ENCODE measurements at places on chromosomes 4 and X.

GRCh38 chrX:134745636-134746409 is 87.6 kb upstream of the PLAC1 start:
- DNase-seq = no peak

GRCh38 chr4:95580226-95580625 is 31.5 kb upstream of the UNC5C start:
- no peak for DNase-seq

DNA sequence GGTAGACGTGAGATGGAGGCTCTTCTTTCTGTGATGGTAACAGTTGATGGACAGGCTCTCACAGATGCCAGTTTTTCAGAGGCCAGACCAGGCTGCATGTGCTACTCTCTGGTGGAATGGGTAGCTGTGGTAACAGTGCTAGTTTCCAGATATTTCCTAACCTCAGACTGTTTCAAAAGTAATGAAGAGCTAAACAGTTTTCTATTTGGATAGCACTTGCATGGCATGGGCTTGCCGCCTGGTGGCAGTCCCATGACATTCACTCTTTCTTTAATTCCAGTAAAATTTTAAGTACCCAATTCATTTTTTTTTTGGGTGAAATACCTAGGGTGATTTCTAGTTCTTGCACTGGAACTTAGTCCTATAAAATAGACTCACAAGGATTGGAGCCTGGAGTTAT is 220.2 kb upstream of the MAD2L1 start:
- DNase-seq = no peak

- DNase-seq = no peak
These were observed 194.2 kb upstream of the SLITRK2 start for GRCh38 chrX:145623453-145623852.

GRCh38 chrX:125744914-125745313 is 421.2 kb downstream of the DCAF12L2 start:
- DNase-seq = no peak

DNA sequence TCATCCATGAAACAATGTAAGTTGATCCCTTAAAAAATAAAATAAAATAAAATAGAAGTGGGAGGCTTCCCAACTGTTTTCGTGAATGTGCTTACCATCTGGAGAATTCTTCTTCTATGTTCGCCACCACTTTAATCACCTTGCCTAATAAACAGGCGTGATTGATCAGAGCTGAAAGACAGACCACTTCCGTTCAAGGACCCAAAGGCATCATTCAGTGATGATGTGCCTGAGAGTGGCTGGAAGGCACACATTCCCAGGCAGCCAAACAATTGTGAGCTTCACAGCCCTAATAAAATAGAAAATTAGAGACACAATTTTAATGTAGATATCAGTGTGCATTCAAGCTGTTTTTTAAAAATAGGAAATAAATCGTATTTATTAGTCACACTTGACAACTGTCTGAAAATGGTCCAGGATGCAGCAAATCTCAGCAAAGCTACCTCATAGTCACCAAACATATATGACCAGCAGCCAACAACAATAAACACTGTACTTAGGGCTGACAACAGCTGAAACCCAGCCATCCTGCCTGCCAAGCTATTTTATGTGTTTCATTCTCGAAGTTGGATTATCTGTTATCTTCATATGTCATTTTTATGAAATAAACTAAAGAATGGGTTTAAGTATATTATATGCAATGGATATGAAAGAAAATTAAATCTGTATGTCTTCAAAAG is 163.2 kb upstream of the FAM9B start:
- DNase-seq = peak; percentile 86

GRCh38 chr4:82865592-82865991 is 25.4 kb downstream of the SEC31A start:
- peak; percentile 93 for DNase-seq

GRCh38 chr4:43133566-43133965 is 241.1 kb downstream of the GRXCR1 start:
- DNase-seq = no peak

GRCh38 chrX:150983521-150984168 is 510 bp downstream of the HMGB3 start:
- DNase-seq = no peak

GRCh38 chrX:36116222-36116621 is 196.7 kb downstream of the CFAP47 start:
- no peak for DNase-seq

- DNase-seq = no peak
These were observed 12.5 kb upstream of the FAM13A start for GRCh38 chr4:89069481-89069880.

DNA sequence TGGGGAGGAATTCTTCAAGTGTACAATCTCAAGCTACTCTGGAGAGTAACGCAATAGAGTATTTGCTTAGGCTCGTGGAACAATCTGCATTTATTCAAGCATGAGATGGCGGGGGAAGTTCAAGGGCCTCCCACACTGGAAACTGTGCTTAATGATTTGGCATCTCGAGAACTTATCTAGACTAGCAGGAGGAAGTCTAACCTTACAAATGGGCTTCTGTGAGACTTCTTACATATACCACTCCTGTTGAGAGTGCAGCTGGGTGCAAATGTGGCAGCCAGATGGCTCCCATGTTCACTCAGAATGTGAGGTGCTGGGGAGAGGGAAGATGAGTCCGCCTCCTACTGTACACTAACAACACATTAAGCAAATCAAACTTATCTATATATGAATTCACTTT is 29.3 kb upstream of the PTPN13 start:
- no peak for DNase-seq

DNA sequence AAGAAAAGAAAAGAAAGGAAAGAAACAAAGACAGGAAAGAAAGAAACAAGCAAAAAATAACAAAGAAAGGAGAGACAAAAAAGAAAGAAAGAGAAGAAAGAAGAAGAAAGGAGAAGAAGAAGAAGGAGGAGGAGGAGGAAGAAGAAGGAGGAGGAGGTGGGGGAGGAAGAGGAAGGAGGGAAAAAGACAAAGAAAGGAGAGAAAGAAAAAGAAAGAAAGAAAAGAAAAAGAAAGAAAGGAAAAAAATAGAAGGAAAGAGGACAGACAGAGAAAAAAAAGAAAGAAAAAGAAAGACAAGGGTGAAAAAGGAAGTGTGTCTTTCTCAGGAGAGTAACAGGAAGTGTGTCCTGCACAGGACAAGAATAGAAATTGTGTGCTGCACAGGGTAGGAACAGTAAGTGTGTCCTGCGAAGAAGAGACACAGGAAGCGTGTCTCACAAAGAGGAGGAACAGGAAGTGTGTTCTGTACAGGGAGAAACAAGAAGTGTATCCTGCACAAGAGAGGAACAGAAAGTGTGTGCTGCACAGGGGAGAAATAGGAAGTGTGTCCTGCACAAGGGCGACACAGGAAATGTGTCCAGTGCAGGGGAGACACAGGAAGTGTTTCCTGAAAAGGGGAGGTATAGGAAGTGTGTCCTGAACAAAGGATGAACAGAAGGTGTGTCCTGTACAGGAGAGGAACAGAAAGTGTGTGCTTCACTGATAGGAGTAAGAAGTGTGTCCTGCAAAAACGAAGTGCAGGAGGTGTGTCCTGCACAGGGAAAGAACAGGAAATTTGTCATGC is 101.2 kb downstream of the ARSF start:
- no peak for DNase-seq

GRCh38 chrX:16451334-16451733 is 198.6 kb upstream of the S100G start:
- peak; percentile 18 for DNase-seq

DNA sequence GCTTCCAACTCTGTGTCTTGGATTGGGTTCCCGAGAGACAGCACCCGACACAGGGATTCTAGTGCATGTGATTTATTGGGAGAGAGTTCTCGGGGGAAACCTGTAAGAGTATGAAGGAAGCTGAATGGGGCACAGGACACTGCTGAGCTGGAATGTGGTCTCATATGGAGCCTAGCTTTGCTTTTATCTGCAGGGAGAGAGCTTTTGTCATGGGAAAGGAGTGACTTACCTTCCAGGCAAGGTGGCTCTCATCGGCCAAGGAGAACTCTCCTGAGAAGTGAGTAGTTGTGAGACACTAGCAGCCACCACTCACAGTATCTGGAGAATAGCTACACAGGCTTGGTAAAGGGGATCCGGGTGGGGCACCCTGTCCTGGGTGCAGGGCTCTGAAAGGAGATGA is 124.5 kb downstream of the NHS start:
- no peak for DNase-seq

- peak; percentile 81 for DNase-seq
These were observed at the start of gene ACSL4 for GRCh38 chrX:109732807-109733612. TSS of gene ACSL4 (minus strand) at chrX:109733257. CDS start at chrX:109683363, 49,894 bp downstream.

DNA sequence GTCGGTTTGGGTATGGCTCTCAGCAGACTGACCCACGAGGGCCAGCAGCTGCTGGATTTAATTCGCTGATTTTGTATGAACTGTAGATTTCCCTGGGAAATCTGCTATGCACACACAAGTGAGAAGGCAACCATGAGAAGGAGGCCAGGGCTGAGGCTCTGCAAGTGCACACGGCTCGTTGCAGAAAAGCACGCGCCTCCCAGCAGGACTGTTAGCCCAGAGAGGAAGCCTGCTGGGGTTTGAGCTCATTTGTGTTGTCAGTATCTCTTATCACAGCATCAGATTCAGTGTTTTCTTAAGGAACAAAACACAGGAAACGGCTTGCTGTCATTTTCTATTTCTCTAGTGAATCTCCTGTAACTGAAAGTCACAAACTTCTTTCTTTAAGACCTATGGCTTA is 296.2 kb upstream of the FAT1 start:
- no peak for DNase-seq

GRCh38 chr4:154467886-154468285 is 23.7 kb downstream of the DCHS2 start:
- peak; percentile 71 for DNase-seq

- no peak for DNase-seq
These were observed 278.5 kb upstream of the EMCN start for GRCh38 chr4:100796332-100796731.

- peak; percentile 58 for DNase-seq
These were observed 1.3 kb upstream of the PCDH7 start for GRCh38 chr4:30718641-30719453.

- DNase-seq = no peak
These were observed 16.6 kb upstream of the HPGD start for GRCh38 chr4:174538876-174539250.

GRCh38 chr4:20249333-20249732 is 2.4 kb upstream of the SLIT2 start:
- peak; percentile 78 for DNase-seq

- DNase-seq = no peak
These were observed 106.8 kb upstream of the SLC4A4 start for GRCh38 chr4:71232056-71232430.

DNA sequence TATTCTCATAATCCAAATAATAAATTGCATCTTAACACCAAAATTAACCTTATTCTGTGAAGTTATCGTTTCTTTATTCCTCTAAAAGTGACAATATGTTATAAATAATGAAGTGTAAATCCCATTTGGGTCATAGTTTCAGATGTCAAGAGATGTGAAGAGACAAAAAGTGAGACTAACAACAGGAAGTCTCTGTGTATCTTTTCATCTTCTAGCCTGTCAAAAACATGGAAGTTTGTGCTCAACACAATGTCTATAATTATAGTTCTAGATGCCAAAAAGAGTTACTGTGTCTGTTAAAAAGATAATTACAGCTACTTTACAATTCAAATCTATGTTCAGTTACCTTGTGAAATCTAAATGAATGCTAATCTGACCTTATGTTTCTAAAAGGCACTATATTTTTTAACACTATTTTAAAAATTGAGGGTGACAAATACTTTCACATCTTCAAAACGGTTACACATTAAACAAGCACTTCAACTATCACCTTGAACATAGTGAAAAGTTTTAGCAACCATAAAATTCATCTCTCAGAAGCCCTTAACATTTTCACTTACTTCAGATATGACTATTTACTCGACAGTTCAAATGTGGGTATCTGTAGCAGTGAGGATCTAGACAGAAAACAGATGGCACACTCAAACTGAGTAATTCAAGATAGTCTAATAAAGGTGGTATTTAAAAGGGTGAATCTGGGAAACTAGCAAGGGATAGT is 509.8 kb downstream of the ARAP2 start:
- no peak for DNase-seq

- no peak for DNase-seq
These were observed 2.4 kb upstream of the IRAK1 start for GRCh38 chrX:154022108-154022507.

GRCh38 chr4:113957956-113958355 is 21.5 kb downstream of the ARSJ start:
- no peak for DNase-seq

DNA sequence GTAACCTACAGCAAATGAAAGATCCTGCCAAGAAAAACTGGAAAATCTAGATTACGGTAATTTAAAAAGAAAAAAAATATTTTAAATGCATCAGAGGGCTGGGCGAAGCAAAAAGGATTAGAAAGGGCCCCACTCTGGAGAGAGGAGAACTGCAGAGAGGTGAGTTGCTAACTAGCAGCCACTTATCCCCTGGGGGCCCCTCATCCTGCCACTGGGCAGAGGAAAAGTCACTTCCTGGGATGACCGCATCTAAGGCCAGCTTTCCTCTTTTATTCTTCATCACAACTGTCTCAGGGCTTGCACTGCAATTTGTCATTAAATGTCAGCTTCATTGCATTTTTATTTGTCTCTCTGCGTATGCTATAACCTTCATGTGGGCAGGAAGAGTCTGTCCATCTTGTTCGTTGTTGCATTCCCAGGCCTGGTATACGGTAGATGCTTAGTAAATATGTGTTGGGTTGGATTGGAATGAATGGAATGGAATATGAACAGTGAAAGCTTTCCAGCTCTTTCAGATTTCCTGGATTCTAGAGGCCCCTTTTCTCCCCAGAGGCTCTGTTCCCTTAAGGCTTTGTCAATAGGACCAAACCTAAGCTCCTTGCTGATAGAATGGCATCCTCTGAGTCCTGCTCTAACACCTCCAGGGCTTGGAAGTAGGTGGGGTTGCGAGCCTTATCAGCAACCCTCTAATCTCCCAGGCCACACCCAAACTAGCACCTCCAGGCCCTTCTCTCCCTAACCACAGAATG is 58.9 kb downstream of the TLR10 start:
- DNase-seq = no peak

DNA sequence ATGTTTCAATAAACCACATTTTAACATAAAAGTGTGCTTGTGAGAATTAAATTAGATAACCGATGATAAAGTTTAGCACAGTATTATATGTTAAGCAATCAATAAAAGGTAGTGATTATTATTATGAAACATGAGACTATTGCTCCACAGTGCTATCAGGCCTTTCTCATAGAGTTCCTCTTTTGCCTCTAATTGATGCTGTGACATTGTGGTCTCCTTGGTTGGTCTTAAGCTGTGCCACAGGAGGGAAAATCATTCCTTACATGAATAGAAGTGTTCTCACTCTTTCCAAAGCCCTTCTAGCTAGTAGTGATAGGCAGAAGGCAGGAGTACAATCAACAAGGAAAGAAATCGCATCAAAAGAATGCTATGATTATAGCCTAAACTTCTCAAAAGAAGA is 9.2 kb upstream of the PDHA2 start:
- no peak for DNase-seq

DNA sequence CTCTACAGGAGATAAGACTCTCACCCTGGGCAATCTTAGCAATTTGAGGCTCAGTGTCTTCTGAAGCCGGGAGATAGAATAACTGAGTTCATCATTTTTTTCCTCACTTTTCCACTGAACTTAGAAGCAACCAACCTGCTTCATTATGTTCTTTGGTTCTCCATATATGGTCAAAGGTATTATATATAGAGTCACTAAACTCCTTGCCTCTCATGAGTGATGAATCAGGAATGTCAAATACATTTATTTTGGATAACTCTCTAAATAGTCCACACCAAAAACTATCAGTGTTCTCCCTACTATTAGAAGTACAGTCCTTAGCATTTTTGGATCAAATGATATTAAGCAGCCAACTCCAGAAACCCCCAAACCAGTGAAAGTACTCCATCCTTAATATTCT is 421.5 kb upstream of the EPHA5 start:
- DNase-seq = peak; percentile 21

GRCh38 chr4:577499-578450 is 1.7 kb upstream of the TMEM271 start:
- DNase-seq = peak; percentile 32

GRCh38 chr4:76207549-76207948 is 6.1 kb downstream of the SCARB2 start:
- DNase-seq = no peak
